ENCODE measurements at places on chromosomes 12 and 14.

DNA sequence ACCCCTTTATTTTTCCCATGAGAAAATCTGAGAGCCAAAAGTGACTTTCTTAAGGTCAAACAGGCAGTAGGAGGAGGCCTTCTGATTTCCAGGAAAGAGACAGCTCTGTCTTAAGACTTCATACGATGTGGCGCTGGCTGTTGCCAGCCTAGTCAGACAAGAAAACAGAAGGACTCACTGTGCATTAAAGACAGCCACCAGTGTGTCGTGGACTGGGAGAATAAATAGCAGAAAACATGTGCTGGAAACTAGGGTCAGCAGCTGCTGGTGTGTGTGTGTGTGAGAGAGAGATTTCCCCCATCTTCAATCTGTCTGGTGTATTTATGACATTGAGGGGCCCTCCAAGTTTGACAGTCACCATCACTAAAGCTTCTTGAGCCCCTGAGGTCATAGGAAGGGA is 708.6 kb upstream of the TMEM132C start:
- no peak for DNase-seq

GRCh38 chr14:92185559-92185958 is 63.8 kb downstream of the CPSF2 start:
- DNase-seq, result no peak

GRCh38 chr12:62882140-62882539 is 52.8 kb downstream of the PPM1H start:
- DNase-seq, result no peak

GRCh38 chr14:21913759-21914158 is 240.1 kb upstream of the OR4E1 start:
- DNase-seq, result no peak

GRCh38 chr12:119598159-119598558 is 4.6 kb downstream of the TMEM233 start:
- no peak for DNase-seq

- DNase-seq, result no peak
Observed at GRCh38 chr12:102629262-102629888, 149.0 kb upstream of the IGF1 start.
